ENCODE measurements at places on chromosomes 11 and 22.
A peak's percentile ranks its signal among the peaks of the same experiment; 100 is the strongest.

DNA sequence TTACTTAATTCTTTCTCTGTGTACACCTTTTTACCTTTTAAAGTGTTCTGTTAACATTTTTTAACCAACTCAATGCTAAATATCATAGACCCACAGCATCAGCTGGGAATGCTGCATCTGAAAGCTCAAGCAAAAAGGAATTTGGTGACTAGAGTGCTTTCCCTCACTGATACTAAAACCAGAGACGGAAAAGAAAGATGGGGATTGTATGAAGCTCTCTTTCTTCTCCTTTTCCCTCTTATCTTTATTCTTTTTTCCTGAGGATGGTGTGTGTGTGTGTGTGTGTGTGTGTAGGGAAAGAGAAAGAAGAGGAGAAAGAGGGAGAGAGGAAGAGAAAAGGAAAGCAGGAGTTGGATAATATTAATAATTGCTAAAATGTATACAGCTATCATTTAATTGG is 4.1 kb upstream of the SIK2 start:
- DNase-seq, result no peak

GRCh38 chr11:45037434-45038005 is 86.8 kb upstream of the TP53I11 start:
- no peak for DNase-seq

DNA sequence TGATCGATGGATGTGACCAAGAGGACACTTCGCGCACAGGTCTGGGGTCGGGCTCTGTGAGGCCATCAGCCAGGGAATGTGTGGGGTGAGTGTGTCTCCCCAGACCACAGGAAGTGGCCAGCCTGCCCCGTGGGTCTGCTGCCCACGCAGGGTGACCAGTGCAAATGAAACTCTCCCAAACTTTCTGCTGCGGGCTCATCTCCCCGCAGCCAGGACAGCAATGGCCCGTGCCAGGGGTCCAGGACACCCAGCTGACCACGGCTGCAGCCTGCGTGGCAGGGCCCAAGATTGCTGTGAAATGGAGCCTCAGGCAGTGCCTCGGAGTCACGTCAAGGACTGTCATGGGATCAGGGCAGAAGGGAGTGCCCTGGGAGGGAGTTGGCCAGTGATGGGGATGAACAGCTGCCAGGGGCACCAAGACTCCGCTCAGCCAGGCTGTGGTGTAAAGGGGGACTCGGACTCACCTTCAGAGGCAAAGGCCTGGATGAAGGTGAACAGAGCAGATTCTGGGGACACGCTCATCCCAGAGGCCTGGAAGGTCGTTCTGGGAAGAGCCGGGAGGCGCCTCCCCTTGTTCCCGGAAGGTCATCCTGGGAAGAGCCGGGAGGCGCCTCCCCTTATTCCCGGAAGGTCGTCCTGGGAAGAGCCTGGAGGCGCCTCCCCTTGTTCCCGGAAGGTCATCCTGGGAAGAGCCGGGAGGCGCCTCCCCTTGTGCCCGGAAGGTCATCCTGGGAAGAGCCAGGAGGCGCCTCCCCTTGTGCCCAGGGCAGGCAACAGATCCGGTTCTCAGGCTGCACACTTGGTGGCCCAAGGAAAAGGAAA is 252.6 kb downstream of the BRD1 start:
- no peak for DNase-seq

DNA sequence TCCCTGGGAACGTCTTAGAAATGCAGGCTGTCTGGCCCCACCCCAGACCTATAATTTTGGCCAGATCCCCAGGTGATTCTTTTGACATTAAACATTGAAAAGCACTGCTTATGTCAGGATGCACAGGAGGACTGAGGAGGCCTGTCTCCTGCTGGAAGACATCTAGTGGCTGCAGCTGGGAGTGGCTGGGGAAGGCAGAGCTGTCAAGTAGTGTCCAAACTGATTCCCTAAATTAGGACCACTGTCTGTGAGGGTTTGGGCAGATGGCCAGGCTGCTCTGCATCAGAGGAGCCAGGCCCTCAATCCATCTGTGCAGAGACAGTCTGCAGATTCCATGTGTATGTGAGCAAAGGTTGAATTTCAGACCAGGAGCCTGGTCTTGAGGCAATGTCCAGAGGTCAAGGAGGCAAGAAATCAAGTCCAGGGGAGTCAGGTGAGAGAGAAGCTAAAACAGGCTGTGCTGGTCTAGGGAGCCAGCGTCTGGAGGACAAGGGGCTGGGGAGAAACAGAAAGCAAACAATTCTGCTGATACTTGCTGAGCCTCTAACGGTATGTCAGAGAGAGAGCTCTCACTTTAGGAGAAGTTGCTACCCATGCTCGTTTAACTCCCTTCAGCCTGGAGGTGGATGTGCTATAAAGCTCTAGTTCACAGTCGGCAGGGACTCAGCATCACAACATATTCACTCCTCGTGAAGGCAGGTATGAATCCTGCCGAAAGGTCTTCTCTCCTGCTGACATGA is 15.3 kb upstream of the SYTL2 start:
- DNase-seq, result peak; percentile 11

- DNase-seq, result no peak
Measured at GRCh38 chr11:123145220-123145619, 49.8 kb downstream of the CLMP start.

DNA sequence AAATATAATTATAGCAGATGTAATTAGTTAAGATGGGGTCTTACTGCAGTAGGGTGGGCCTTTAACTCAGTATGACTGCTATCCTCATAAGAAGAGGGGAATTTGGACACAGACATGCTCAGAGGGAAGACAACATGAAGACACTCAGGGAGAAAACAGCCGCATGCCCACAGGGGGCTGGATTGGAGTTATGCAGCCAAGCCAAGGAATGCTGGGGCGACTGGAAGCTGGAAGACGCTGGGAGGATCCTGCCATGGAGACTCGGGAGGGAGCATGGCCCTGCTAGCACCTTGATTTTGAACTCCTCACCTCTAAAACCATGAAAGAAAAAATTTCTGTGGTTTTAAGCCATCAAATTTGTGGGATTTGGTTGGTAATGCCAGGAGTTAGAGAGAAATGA is 40.9 kb downstream of the PANX1 start:
- DNase-seq, result no peak

DNA sequence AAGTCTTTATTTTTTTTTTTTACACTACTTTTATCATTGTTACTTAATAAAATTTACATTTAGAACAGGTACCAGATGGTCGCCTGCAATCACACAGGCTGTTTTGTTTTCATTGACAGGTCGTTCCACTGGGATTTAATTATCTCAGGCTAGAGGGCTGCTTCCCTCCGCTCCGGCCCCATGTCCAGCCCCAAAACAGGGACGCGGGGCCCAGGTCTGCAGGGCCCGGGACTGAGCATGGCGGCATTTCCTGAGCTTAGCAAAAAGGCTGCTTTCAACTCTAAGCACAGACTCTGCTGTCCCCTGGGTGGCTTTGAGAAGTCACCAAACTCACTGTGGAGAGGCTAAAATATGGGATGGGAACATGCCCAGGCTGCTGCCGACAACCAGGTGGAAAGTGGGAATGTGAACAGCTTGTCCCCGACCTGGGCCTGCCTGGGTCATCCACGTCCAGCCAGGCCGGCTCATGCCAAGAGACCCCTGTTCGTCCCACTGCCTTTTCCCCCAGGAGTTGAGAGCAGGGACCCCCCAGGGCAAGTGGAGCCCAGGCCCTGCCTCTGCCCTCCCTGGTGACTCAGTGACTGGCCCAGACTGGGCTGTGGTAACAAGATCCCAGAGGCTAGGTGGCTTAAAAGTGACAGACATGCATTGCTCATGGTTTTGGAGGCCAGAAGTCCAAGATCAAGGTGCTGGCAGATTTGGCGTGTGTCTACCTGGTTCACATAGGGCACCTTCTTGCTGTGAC is 150.0 kb downstream of the SHANK2 start:
- no peak for DNase-seq

GRCh38 chr11:120212259-120212878 is 1.5 kb downstream of the OAF start:
- DNase-seq, result no peak

GRCh38 chr11:8249482-8249881 is 14.2 kb downstream of the LMO1 start:
- DNase-seq, result no peak

GRCh38 chr22:20264614-20265452 is 3.3 kb downstream of the RTN4R start:
- no peak for DNase-seq

DNA sequence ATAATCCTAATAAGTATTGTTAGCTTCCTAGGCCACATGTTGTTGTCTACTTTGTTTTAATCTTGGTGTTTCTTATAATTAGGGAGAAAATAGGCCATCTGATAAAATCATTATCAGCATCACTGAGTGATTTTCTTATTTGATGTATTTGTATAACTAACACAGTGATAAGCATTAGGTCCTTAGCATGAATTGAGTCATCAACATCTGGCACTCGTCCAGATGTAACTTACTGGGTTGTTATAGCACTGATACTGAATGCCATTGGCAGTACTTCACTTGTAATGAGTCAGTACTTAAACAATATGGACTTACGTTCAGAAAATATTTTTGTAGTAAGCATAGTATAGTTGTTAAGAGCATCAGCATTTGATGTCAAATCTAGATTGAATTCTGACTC is 16.2 kb downstream of the API5 start:
- DNase-seq, result peak; percentile 48

DNA sequence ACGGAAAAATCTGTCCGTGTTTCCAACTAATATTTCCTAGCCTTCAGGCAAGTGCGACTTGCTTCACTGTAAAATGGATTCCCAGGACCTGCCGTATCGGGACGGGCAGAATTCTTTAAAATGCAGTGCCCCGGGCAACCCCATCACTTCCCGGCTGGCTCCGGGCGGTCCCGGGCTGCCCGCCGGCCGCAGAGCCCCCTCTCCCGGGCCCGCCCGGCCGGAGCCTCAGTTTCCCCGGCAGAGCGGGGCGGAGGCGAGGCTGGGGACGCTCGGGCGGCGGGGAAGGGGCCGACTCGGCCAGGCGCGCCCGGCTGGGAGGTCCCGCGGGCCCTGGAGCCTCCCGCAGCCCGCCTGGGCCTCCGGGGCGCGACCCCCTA is 84.2 kb upstream of the WNT7B start:
- no peak for DNase-seq

DNA sequence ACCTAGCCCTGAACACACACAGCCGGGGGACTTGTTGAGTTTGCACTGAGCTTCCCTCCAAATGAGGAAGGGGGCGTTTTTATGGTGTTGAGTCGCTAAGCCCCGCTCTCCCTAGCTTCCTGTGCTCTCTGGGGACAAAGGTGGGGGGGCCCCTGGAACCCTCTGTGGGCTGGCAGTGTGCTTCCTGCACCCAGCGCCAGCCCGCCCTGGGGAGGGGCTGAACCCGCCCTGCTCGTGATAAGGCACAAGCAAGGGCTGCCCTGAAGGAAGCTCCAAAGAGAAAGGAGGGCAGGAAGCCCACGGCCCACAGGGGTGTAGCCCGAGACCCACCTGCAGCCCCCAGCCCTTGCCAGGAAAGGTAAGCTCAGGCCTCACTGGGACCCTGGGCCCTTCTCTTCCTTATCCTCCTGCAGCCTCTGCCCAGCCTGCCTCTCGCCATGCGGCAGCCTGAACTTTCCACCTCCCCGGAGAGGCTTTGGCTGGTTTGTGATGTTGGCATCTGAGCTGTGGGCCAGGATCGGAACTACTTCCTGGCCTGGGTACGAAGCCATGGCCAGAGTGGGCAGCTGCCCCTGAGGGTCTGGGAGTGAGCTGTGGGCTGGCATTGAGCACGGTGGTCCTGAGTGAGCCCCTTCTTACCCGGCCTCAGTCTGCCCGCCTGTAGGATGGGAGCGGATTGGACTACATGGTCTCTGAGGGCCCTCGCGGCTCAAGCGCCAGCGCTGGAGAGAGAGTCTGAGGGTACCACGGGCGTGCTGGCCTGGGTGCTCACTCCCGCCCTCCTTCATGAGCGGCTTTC is at the start of gene FERMT3:
TSS of gene FERMT3 (plus strand) at position 265 of the 799 bp plus-strand sequence. CDS start 644 bp downstream, outside the sequence.
- DNase-seq, result no peak

DNA sequence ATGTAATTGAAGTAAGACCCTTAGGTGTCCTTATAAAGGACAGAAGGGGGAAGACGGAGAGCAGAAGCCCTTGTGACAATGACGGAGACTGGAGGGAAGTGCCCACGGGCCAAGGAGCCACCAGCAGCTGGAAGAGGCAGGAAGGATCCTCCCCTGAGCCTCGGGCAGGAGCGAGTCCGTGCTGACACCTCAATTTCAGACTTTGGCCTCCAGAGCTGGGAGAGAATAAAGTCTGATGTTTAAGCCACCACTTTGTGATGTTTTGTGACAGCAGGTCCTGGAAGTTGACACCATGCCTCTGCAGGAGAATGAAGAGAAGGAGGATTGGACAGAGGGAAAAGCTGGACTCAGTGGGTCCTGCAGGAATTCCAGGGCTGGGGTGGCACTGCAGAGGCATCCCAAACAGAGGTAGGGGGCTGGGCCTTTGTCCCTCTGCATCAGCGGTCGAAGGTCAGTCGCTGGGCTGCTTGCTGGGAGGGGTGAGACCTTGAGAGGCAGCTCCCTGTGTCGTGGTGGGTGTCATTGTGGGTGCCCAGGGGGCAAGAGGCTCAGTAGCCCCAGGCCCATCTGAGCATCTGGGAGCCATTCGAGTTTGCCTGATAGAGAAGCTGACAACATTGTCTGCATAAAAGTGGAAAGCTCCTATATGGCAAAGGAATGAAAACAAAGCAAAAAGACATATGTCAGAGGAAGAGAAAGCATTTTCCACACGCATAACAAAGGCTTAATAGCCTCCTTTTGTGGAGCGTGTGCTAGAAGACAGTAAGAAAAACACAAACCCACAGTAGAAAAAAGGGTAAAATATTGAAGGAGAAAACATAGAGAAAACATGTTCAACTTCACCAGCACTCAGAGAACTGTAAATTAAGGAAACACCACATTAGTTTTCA is 68.8 kb downstream of the RTL6 start:
- no peak for DNase-seq

DNA sequence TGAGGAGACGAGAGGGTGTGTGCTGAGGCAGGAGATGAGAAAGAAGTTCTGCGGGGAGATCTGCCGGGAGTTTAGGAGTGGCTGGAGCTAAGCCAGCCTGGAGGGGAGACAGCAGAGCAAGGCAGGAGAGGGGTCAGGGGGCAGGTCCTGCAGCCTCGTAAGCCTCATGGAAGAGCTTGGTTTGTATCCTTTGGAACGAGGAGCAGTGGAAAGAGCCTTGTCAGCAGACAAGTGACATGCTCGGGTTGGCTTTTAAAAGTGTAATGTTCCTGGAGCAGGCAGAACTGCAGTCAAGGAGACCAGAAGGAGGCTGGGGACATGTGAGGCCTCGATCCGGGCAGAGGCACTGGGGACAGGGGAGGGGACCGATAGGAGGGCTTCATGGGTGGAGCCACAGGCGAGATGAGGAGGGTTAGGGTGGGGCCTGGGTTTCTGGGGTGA is 21.4 kb upstream of the TUB start:
- no peak for DNase-seq

GRCh38 chr11:126317756-126318573 is 14.1 kb downstream of the DCPS start:
- no peak for DNase-seq

- DNase-seq, result no peak
Measured at GRCh38 chr11:117300773-117301172, 9.6 kb downstream of the BACE1-AS start.

DNA sequence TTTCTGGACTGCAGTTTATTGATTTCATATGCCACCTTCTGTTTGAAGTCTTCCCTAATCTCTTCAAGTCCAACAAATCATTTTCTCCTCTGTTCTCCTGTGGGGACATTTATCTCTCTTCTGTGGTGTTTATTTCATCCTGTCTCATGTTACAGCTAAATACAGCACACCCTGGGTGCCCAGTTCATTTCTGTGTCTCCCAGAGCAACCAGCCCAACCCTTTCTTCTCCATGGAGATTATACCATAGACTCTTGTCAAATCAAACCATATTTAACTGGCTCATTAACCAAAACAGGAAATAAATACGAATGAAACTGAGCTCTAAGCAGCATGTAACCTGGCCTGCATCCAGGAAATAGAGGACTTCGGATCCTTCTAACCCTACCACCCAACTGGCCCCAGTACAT is at the start of gene MS4A8:
TSS of gene MS4A8 (plus strand) at position 329 of the 408 bp plus-strand sequence. CDS start 1,249 bp downstream, outside the sequence.
- DNase-seq, result peak; percentile 96
